Type B pancreatic cell (in vitro differentiated cells): ENCODE measurements at places on chromosomes 11 and 22. TPM values are rescaled to one million over a fixed set of nuclear protein-coding genes. Genes with fewer than 3 reads are reported as not detected.
A peak's percentile ranks its signal among the peaks of the same experiment; 100 is the strongest.

SLC7A4 gene
- total RNA-seq, result 3.3 and 6.7 TPM in 2 replicates

GRCh38 chr11:35622070-35622469 is 3.8 kb downstream of the FJX1 start:
- peaks cover 13% of the 10 kb centered on the region for H3K27me3 ChIP-seq
- no peaks in the 10 kb centered on the region for H3K36me3 ChIP-seq
- peak overlapping the region; percentile 90 for H3K4me3 ChIP-seq
- peak overlapping the region; percentile 82 for H3K27ac ChIP-seq

DNA sequence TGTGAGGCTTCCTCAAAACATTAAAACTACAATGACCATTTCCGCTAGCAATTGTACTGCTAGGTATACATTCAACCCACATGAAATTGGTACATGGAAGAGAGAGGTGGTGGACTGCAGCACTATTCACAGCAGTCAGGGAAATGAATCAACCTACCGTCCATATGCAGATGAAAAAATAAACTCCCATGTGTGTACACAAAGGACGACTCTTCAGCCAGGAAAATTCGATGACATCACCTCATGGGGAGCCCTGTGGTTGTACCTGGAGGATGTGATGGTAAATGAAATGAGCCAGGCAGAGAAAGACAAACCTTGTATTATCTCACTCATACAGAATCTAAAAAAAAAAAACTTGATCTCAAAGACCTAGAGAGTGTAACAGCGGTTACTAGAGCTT is 23.3 kb downstream of the RFPL3 start:
- H3K4me3 ChIP-seq, result no peak overlapping the region
- H3K4me1 ChIP-seq, result no peaks in the 10 kb centered on the region
- H3K27me3 ChIP-seq, result no peaks in the 10 kb centered on the region
- H3K36me3 ChIP-seq, result peaks cover under 1% of the 10 kb centered on the region

MMP10 gene
- 0.71 and 2.0 TPM in 2 replicates for total RNA-seq

- H3K36me3 ChIP-seq, result peaks cover 14% of the 10 kb centered on the region
- peaks cover 45% of the 10 kb centered on the region for H3K4me1 ChIP-seq
- H3K27me3 ChIP-seq, result no peaks in the 10 kb centered on the region
- DNase-seq, result no peak
- no peak overlapping the region for H3K4me3 ChIP-seq
Observed at GRCh38 chr11:8717544-8717875, 34.9 kb downstream of the RPL27A start.
